ENCODE measurements at places on chromosomes 3 and 15.

GRCh38 chr15:89114990-89115389 lies 26.7 kb downstream of the ABHD2 start:
- DNase-seq, result peak; percentile 88

DNA sequence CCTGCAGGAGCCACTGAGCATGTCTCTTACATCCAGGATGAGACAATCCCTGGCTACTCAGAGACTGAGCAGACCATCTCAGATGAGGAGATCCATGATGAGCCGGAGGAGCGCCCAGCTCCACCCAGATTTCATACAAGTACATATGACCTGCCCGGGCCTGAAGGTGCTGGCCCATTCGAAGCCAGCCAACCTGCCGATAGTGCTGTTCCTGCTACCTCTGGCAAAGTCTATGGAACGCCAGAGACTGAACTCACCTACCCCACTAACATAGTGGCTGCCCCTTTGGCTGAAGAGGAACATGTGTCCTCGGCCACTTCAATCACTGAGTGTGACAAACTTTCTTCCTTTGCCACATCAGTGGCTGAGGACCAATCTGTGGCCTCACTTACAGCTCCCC lies 6.2 kb downstream of the MAP1A start:
- no peak for DNase-seq

DNA sequence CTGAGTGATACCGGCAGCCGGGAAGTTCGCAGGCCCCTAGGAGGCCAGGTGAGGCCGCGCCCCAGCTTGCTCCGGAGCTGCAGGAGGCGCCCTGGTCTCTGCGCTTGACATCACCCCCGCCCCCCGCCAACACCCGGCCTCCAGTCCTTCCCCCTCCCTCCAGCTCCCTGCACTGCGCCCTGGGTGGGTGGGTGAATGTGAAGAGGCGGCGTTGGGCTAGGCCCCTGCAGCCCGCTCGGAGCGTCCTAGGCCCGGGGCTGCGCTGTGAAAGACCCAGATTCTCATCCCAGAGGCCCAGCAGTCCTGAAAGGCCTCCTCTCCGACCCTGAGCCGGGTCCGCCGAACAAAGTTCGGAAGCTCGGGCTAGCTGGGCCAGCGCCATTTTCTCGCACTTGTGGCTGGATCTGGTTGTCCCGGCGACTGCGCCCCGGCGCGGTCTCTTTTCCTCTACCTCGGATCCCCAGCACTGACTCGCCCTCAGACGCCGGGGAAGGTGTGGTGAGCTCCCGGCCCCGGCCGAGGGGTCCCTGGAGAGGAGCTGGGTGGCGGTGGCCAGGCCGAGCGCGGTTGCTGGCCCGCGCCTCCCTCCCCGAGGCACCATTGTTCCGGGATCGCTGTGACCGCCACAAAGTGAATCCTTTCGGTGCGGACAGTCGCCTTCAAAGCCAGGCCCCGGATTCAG lies 12.9 kb downstream of the ZIC4 start:
- peak; percentile 70 for DNase-seq

DNA sequence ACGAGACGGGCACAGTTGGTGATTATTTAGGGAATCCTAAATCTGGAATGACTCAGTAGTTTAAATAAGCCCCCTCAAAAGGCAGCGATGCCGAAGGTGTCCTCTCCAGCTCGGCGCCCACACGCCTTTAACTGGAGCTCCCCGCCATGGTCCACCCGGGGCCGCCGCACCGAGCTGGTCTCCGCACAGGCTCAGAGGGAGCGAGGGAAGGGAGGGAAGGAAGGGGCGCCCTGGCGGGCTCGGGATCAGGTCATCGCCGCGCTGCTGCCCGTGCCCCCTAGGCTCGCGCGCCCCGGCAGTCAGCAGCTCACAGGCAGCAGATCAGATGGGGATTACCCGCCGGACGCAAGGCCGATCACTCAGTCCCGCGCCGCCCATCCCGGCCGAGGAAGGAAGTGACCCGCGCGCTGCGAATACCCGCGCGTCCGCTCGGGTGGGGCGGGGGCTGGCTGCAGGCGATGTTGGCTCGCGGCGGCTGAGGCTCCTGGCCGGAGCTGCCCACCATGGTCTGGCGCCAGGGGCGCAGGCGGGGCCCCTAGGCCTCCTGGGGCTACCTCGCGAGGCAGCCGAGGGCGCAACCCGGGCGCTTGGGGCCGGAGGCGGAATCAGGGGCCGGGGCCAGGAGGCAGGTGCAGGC lies 318.0 kb downstream of the FGF12 start:
- peak; percentile 63 for DNase-seq

DNA sequence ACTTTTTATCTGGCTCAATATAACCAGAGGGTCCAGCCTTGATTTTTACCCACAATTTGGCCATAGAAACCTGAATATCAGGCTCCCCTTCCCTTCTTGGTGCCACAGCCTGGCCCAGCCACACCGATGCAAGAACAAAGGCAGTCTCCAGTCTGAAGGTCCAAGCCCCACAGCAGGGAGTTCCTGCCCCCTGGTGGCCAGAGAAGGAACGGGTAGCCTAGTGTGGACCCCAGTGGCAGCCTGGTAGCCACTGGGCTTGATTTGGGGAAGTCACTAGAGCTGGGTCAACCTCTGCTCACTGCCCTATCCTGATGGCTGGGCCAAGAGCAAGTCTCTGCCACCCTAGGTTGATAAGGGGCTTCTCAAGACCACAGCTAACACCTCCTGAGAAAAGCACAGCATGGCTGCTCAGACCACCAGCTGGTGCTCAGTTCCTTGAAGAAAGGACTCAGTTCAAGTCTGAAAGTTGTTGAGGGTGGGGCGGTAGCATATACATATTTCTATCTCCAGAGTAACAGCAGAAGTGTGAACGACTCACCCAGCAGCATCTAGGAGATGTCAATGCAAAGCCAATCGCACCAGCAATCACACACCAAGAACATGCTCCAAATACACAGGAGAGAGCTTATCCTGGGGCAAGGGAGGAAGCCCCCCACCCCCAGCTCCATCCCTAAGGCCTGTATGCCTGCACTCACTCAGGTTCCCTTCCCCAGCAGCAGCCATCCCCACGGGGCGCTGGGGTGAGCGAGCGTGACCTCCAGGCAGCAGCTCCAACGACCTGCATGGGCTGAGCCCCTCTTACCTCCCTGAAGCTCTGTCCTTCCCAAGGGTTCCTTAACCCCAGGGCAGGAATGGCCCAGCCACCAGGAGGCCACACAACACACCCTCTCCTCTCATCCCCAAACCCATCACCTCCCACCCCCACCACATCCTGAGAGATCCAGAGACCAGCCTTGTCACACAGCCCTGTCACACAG lies 7.6 kb downstream of the PFKFB4 start:
- peak; percentile 76 for DNase-seq

DNA sequence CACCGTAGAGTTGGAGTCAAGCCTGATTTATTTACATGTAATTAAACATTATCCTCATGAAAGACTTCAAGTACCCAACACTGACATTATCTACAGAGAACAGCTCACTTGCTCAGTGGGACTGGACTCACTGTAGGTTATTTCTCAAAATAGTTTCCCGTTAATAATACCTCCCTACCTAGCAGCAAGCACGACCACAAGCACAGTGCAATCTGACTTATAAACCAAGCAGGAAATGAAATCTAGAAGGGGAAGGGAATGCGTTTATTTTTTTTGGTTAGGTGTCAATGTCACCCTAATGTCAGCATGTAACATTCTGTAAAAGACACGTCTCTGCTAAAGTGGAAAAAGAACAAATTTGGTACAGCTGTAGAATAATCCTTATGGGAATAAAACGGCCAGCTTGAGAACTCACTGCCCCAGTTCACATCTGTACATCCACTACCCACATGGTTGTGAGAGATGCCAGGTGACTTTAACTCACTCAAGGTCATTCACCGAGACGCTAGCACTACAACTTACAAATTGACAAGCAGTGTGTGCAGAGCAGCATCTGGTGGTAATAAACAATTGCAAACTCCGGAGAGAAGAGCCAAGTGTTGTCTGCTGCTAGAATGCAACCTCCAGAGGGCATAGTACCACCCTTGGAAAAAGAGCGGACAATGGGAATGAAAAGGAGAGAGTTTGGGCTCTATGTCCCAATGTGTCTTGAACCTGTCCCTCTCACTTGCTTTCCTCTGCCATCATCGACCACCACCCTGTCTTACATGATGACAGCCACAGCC lies 242.5 kb downstream of the CADPS start:
- DNase-seq, result no peak

- no peak for DNase-seq
Observed at GRCh38 chr3:197549261-197549885, 6.4 kb downstream of the BDH1 start.

DNA sequence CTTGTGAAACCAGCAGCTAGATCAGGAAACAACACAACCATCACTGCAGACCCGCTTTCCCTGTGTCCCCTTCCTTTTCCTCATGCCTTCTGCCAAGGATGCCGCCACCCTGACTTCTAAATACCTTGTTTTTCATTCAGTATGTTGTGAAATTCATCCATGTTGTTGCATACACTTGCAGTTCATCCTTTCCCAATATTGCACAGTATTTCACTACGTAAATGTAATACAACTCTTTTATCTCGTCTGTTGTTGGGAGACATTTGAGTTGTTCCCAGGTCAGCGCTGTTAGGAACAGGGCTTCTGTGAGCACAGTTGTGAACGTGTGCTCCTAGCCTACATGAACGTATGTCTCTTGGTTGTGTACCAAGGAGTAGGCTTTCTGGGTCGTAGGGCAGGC lies 24.2 kb downstream of the TLNRD1 start:
- DNase-seq, result no peak

DNA sequence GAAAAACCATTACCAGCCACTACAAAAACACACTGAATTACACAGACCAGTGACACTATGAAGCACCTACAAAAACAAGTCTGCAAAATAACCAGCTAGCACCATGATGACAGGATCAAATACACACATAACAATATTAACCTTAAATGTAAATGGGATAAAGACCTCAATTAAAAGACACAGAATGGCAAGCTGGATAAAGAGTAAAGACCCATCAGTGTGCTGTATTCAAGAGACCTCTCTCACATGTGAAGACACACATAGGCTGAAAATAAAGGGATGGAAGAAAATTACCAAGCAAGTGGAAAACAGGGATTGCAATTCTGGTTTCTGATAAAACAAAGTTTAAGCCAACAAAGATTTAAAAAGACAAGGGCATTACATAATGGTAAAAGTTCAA lies 482.7 kb upstream of the MCTP2 start:
- DNase-seq, result no peak

DNA sequence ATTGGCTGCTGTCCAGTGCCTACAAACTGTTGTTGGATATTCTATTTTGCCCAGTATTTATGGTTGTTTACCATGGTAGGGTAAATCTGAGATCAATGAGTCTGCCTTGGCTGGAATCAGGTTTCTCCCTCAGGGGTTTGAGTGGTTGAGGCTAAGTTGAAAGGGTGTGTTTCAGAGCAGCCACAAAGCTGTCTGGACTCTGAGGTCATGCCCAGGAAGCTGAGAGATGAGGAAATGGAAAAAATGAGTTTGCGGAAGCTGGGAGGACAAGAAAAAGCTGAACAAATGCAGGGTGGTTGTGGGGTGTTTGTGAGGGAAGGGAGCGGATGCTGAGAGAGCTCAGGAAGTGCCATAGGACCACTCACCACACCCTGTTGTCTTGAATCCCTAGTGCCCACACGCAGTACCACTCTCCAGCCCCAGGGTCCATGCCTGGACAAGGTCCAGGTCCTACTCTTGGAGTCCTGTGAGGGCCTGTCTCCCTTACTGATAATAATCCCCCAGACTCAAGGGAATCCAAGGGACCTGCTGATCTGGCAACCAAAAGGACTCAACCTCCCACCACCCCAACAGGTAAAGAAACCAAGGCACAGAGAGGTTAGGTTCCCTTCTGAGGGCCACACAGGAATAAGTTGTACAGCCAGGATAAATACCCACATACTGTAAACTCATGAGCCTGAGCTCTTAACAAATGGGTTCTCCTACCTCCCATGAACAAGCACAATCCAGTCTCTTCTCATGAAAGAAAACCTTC lies 81.6 kb downstream of the PPCDC start:
- no peak for DNase-seq

DNA sequence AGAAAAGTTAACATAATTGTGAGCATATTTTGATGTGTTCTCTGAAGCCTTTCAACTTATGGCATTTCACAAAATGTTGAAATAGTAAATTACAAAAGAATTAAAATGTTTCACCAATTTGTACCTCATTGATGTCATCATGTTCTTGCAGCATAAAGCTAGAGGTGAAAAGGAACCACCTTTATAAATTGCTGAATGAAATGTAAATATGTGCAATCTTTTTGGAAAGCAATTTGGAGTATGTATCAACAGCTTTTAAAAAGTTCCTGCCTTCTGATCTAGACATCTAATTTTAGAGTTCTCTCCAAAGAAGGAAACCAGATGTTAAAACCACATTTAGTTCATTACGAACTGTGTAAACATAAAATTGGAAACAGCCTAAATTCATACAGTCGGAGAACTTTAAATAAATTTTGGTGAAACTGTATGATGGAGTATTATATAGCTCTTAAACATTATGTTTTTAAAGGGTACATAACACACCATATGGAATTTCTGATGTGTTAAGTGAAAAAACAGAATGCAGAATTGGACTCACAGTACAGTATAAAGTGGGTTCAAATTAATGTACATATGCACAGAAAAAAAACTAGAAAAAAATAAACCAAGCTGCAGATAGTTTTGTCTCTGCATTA lies 311.2 kb upstream of the NAALADL2 start:
- DNase-seq, result no peak

GRCh38 chr3:32847528-32847927 lies 29.7 kb downstream of the TRIM71 start:
- DNase-seq, result peak; percentile 87

- DNase-seq, result no peak
Observed at GRCh38 chr3:78822726-78823125, 945.1 kb downstream of the ROBO1 start.

DNA sequence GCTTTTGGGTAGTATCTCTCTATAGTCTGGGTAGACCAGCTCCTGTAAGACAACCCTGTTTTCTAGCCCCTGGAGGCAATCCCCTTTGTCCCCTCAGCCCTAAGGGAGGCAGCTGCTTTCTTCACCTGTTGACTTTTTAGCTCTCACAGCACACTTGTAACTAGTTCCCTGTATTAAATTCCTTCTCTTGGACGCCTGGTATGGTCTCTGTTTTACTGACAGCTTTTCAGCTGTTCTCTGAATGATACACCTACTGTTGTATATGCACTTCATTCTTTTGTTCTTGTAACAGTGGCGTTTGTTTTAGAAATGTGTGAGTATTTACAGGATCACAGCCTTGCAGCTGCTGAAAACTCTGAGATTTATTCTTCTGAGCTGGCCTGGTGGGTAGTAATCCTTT lies 413.0 kb upstream of the RBMS3 start:
- DNase-seq, result no peak

DNA sequence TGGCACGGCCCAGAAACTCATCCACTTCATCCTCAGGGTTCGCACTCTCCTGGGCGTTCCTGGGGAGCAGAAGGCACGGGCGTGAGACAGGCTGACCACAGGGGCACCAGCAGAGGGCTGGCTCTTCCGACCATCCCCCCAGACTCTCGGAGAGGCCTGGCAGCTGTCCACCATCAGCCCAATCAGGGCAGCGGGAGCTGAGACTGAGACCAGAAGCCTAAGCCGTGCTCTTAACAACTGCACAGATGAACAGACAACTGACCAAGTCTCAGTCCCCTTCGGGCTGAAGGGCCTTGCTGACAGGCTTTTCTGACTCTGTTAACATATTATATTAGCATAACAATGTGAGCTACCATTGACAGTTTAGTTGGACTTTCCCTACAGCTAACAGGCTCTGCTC lies 118.0 kb downstream of the SEC22A start:
- DNase-seq, result no peak

- peak; percentile 80 for DNase-seq
Observed at GRCh38 chr3:16136055-16136454, 38.4 kb upstream of the GALNT15 start.

All from brain (organoid and tissue), 16 donors.